ENCODE measurements at places on chromosomes 1 and 21.

- no peak for DNase-seq
These were observed 11.3 kb downstream of the MAP7D1 start for GRCh38 chr1:36166938-36167905.

DNA sequence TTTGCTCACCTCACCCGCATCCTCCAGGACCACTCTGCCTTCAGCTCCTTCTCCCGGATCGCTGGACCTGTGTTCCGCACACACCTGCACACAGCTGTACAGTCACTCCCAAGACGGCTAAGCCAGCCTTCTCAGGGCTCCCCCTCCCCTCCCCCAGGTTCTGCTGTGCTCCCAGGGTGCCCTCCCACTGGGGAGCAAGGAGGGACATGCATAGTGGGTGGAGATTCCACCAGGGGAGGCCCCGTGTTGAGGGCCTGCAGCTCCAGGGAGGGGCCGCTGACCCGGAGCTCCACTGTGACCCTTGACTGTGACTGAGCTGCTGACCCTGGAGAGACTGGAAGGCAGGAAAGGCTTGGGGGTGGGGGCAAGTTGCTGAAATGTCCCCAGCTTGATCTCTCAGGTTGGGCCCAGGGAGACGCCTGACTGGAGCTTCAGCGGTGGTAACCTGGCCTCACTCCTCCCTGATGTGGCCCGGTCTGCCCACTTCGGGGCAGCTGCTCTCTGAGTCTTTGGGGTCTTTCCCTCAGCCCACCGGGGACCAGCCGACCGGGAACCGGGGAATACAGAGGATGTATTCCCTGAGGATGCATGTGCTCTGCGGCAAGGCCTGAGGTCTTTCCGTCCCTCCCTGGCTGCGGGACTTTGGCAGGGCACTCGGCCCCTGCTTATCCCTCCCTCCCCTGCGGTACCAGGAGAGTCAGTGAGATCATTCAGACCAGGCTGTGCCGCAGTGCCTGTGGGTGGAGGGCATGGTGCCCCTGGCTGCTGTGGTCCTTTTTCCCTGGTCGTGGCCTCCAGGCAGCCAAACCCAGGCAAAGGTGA, 28.6 kb upstream of the PLCH2 start:
- DNase-seq, result no peak

DNA sequence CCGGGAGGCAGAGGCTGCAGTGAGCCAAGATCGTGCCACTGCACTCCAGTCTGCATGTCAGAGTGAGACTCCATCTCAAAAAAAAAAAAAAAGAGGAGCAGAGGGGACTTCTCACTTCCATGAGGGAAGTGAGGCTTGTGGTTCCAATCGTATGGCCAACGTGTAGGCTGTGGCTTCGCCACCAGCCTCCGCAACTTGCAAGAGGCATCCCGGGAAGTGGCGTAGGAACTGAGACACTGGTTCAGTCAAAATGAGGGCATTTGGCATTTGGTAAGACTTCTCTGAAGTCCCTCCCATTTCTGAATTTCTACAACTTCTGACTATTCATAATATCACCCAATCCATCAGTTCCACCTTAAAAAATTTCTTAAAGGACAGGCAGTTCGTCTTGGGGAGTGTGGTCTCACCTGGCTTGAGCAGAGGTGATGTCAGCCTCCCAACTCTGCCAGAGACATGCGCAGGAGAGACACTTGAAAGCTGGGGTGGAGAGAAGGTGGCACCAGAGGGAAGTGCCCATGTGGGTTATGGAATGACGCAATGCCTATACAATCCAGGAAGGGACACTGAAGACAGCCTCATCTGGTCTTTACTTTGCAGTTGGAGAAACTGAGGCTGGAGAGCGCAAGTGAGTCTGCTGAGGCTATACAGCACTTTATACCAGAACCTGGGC, 17.2 kb downstream of the KAZN start:
- DNase-seq, result no peak

- DNase-seq, result no peak
These were observed 8.9 kb upstream of the MUTYH start for GRCh38 chr1:45348966-45349677.

- DNase-seq, result no peak
These were observed 60.1 kb downstream of the PKN2 start for GRCh38 chr1:88744142-88744541.

GRCh38 chr1:89607586-89608318, 25.2 kb upstream of the LRRC8C start:
- DNase-seq, result no peak

DNA sequence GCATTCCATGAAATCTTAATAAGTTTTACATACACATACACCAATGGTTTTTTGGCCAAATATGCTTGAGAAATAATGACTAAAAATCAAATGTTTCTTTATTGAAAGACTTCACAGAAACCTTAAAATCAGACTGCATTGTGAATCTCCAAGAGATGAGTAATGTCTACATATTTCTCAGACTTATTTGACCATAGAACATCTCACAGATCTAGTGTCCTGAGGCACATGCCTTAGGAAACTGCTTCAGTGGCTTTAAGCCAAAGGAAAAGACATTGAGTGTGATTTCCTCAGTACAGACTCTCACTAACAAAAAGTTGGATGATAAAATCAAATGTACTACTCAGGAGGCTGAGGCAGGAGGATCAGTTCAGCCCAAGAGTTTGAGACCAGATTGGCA, 6.2 kb upstream of the C1orf105 start:
- DNase-seq, result no peak

- DNase-seq, result no peak
These were observed 4.0 kb downstream of the POLR3C start for GRCh38 chr1:145827966-145828365.

DNA sequence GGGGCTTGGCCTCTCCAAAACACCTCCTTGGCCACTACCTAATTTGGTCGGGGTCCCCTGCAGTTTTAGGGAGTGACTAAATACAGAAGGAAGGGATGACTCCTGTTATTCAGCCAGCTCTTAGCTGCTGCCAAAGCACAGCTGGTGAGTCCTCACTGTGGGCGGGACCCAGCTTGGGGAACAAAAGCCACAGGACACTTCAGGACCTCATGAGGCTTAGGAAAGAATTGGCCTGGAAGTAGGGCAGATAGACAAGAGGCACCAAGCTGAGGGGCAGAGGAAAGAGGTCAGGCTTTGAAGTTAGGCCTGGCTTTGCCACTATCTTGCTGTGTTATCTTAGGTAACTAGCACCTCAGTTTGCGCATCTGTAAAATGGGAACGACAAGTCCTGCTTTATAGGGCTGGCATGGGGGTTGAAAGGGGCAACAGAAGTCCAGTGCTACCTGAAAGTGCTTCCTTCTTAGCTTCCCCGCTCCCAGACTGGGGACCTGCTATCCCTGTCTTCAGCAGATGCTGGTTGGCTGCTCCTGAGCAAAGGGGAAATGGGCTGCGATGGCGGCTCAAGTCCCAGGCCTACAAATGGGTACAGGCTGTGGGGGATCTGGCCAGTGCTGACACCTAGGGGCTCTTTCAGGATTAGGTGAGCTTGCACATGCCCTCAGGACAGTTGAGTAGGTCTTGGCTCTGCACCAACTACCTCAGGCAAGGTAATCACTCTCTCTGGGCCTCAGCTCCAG, 15.7 kb downstream of the IFI6 start:
- no peak for DNase-seq

GRCh38 chr21:45538381-45539045, 3.7 kb downstream of the SLC19A1 start:
- no peak for DNase-seq

GRCh38 chr1:94061513-94062443, 59.2 kb downstream of the ABCA4 start:
- DNase-seq, result peak; percentile 31

DNA sequence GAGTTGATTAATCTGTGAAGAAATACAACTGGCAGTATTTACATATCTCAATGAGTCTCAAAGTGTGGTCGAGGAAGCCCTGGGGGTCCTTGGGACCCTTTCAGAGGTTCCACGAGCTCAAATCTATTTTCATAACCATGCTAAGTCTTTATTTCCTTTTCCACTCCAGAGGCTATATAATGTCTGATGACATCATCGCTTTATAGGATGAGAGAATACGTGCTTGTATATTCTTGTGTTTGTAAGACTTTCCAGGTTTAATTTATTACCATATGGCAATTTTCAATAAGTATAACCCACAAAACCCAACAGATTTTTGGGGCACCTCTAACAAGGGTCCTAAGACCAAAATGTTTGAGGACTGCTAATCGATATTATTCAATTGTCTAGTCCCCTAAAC, 1.4 kb upstream of the SLC19A2 start:
- no peak for DNase-seq

All from KG1 (cell line).